Fibroblast of skin of right biceps (primary cell): ENCODE measurements at places on chromosomes 2 and 18.

DNA sequence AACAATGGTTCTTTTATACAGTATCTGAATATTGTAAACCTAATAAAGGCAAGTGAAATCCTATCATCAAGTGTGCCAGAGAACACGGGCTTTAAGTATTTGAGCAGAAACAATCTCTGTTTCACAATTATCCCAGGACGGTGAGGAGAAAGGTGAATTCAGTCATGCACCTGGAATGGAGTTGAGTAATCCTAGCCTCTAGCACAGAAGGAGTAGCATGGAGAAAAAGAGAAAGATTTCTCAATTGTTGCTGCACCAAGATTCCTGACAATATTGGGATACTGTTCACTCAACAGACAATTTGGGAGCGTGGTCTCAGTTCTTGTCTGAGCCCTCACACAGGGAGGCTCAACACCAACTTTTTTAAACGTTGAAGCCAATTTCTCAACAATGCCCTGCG, 510.6 kb downstream of the SOX11 start:
- DNase-seq = no peak

GRCh38 chr2:186108470-186108869, 369.9 kb downstream of the FSIP2 start:
- no peak for DNase-seq

GRCh38 chr2:52391621-52392020, 1359.7 kb upstream of the NRXN1 start:
- DNase-seq = peak; percentile 27

- no peak for DNase-seq
Observed at GRCh38 chr18:8942909-8943545, 159.5 kb upstream of the NDUFV2 start.

DNA sequence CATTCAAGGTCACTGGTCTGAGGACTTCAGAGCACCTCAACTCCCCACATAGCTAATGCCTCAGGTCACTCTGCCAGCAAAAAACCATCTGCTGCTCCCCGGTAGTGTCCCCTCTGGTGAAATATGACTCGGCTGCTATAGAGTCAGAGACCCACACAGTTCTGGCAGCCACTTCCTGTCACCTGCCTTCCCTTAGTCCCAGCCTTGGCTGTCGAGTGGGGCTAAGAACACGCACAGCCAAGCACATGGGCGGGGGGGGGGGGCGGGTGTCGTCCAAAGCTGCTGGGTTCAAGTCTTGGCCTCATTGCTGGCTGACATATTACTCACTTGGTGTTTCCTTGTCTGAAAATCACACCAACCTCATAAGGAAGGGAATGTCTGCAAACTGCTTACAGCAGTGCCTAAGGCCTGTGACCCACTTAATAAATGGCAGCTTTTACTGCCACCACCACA, 37.5 kb downstream of the POLR1A start:
- peak; percentile 28 for DNase-seq

DNA sequence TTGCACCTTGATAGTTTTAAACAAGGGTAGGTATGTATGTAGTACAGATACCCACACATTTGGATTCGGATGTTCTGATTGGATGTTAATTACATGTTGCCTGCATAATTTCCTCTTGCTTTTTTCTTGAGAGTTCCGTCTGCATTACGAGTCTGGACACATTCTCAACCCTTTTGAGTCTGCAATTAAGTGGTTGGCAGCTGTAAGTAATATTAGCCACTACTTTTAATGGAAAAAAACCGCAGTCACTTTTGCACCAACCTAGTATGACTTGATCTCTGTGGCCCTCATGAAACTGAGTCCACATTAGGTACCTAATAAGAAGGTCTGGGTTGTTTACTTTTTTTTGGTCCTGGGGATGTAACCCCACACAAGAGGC, 217.3 kb downstream of the VAPA start:
- DNase-seq = no peak

DNA sequence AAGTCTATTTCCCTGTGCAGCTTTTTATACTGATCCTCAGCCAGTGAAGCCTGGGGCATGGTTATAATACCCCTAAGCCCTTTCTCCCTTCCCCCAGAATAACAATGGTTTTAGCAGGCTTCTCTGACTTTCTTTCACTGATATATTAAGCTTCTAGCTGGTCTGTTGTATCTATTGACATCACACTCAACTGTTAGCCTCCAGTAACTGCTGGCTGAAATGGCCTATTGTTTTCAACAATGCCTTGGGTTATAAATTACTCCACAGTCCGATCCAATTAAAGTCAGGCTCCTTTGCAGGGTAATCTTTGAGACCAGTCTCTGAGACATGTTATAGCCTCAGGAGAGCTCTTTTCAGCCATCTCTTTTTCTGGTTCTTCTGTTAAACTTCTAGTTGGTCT, 2.9 kb upstream of the SLC9A4 start:
- no peak for DNase-seq

- DNase-seq = no peak
Observed at GRCh38 chr2:199631129-199631528, 173.4 kb upstream of the SATB2 start.
